T follicular helper cell (primary cell): ENCODE measurements at places on chromosomes 5 and 9.

DNA sequence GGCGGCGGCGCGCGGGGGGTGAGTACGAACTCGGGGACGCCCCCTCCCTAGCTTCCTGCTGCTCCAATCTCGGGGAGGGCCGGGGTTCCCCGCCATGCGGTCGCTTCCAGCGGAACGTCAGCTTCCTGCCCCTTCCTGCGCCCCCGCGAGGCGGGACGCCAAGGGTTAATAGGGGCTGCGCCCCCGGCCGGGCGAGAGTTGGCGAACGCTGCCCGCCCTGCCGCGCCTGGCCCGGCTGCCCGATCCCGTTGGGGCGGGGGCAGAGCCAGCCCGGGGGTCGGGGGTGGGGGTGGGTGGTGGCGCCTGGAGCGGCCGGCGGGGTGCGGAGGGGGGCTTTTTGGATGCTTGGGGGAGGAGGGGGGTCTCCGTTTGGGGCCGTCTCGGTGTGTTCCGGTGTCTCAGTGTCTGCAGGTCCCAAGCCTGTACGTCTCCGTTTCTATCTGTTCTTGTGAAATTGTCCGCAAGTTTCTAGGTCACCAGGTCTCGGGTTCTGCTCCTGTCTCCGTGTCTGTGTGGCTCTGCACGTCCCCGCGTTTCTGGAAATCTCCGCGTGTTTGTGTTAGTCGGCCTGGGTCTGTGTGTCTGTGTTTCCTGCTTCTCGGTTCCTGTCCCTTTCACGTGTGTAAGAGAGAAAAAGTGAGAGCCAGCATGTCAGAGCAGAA is 789 bp downstream of the COL27A1 start:
- no peak for DNase-seq

DNA sequence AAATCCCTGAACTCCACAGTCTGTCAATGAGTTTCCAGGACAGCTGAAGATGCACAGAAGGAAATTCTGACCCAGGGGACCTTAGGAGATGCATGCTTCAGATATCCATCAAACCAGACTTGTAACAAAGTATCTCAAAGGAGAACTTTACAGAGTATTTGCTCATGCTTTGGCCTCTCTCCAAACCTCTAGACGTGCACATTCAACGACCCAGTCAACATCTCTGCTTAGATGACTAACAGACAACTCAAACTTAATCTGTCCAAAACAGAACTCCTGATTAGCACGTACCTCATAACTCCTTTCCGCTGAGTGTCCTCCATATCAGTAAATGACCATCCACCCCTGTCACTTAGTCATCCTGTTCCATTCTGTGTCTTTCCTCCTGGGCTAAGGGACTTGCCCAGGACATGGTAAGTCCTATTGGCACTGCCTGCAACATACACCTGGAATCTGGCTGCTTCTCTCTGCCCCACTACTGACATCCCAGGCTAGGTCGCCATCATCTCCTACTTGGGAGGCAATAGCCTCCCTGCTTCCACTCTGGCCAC is 107.4 kb downstream of the LMNB1 start:
- no peak for DNase-seq

- DNase-seq = no peak
Observed at GRCh38 chr9:134328841-134329575, 2.8 kb downstream of the RXRA start.

- no peak for DNase-seq
Observed at GRCh38 chr9:133426011-133426410, 3.8 kb downstream of the ADAMTS13 start.
